ENCODE measurements at places on chromosomes 5 and 9.

DNA sequence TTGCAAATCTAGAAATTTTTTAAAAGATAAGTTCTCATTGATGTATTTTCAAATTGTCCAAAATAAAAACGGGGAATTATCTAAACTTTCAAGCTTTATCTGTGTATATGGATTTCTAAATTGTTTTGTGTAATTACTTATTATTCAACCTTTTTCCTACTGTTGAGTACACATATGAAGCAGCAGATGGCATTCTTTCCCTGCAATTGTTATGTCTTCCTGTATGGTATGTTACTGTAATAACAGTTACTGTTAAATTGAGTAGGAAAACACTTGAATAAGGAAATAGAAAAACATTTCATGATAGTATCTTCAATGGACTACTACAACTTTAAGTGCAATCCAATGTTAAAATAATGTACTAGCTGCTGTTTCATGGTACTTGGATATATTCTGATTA lies 124.8 kb downstream of the RANBP17 start:
- no peak for DNase-seq

- DNase-seq, result no peak
Measured at GRCh38 chr5:154498994-154499393, 21.0 kb upstream of the HAND1 start.

- DNase-seq, result no peak
Measured at GRCh38 chr9:130246126-130246525, 19.4 kb upstream of the HMCN2 start.

GRCh38 chr9:136665111-136665703 lies 2.5 kb downstream of the EGFL7 start:
- no peak for DNase-seq

DNA sequence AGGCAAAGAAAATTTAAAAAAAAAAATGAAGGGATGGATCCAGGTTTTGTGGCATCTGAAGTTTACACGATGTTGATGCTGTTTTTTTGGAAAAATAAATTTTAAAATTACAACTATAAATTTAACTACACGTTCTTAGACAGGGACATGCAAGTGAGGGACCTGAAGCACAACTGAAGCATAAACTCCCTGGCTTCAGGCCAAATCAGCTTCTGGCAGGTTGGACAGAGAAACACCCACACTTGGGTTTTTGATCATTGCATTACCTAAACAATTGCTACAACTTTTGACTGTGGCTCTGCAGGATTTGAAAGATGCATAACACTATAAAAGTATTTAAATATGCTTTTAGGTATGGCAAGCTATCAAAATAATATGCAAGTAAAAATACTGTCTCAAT lies 1318.3 kb upstream of the DMAC1 start:
- DNase-seq, result no peak

DNA sequence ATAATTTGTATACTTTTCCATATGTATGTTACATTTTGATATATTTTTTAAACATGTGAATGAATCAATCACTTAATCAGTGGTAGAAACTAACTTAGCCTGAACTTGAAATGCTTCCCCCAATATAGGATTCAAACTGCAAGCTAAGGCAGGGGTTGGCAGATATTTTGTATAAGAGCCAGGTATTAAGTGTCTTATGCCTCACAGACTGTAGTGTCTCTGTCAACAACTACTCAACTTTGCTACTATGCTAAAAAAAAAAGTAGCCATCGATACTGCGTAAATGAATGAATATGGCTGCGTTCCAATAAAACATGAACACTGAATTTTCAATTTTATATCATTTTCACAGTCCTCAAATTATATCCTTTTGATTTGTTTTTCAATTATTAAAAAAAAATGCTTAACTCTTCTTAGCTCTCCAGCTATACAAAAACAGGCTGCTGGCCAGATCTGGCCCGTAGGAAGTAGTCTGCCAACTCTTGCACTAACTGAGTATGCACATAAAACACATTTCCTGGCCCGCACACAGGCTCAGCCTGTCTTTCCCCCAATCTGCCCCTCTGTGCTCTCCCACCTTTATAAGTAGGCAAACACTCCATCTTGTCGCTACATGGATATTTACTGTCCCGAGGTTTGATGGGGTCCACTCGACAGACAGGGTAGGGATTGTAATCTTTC lies 91.8 kb downstream of the SAXO1 start:
- DNase-seq, result no peak

Data from CD8-positive, alpha-beta T cell (primary cell).